Activated CD4-positive, alpha-beta T cell treated with anti-CD3 and anti-CD28 coated beads, Interleukin-2, amount 10 ng/mL, durations not matched to agents 24 days and 14 days (primary cell): ENCODE measurements at places on chromosomes 12 and 14. TPM values are rescaled to one million over a fixed set of nuclear protein-coding genes. Genes with fewer than 3 reads are reported as not detected.

DDX51 gene
- 51.7 and 55.5 TPM in 2 replicates for total RNA-seq

SRRM4 gene
- total RNA-seq, result not detected in 2 replicates

ETFBKMT gene
- 0.52 and 0.84 TPM in 2 replicates for total RNA-seq

OR6C74 gene
- total RNA-seq, result not detected in 2 replicates

ERBB3 gene
- total RNA-seq, result 0.14 and 0.57 TPM in 2 replicates

SPX gene
- 0.59 and 1.0 TPM in 2 replicates for total RNA-seq

DNA sequence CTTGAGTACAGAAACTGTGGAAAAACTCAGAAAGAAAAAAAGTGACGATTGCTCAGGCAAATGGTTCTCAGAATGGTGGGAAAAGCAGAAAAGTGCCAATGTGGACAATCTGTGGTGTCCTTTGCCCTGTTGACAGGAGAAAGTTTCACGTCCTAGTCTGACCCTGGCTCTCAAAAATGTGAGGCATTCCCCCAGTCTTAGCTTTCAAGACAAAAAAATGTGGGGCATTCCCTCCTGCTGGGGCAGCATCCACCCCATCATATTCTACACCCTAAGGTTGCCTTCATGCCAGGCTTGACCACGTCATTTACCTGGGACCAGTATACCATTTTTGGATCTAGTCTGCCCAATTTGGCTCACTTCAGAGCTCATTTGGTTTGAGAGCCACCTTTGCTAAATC, 20.7 kb upstream of the ANAPC7 start:
- H3K4me3 ChIP-seq, result no peak overlapping the region
- no peaks in the 10 kb centered on the region for H3K36me3 ChIP-seq
- no peaks in the 10 kb centered on the region for H3K4me1 ChIP-seq
- DNase-seq, result no peak
- H3K27me3 ChIP-seq, result peaks cover 29% of the 10 kb centered on the region

DNA sequence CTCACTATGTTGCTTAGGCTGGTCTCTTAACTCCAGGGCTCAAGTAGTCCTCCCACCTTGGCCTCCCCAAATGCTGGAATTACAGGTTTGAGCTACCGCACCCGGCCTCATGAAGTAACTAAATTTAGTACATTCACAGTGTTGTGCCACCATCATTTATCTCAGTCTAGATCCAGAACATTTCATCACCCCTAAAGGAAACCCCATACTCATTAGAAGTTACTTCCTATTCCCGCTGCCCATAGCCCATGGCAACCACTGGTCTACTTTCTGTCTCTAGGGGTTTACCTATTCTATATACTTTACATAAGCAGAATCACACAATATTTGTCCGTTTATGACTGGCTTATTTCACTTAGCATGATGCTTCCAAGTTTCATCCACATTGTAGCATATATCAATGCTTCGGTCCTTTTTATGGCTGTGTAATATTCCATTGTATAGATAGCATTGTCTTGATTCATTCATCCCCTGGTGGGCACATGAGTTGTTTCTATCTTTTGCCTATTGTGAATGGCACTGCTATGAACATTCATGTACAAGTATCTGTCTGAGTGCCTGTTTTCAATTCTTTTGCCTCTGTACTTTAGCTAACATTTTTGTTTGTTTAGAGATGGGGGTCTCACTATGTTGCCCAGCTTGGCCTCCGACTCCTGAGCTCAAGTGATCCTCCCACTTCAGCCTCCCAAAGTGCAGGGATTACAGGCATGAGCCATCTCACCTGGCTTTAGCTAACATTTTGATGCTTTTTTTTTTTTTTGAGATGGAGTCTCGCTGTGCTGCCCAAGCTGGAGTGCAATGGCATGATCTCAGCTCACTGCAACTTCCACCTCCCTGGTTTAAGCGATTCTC, 10.2 kb upstream of the SH2B3 start:
- peaks cover 29% of the 10 kb centered on the region for H3K4me1 ChIP-seq
- H3K27ac ChIP-seq, result no peak overlapping the region
- DNase-seq, result no peak
- H3K27me3 ChIP-seq, result peaks cover 4% of the 10 kb centered on the region
- no peak overlapping the region for H3K4me3 ChIP-seq

- H3K4me1 ChIP-seq, result peaks cover 10% of the 10 kb centered on the region
- no peak for DNase-seq
- peaks cover 17% of the 10 kb centered on the region for H3K36me3 ChIP-seq
- no peak overlapping the region for H3K27ac ChIP-seq
Observed at GRCh38 chr12:54182981-54183380, 5.8 kb downstream of the SMUG1 start.

DNA sequence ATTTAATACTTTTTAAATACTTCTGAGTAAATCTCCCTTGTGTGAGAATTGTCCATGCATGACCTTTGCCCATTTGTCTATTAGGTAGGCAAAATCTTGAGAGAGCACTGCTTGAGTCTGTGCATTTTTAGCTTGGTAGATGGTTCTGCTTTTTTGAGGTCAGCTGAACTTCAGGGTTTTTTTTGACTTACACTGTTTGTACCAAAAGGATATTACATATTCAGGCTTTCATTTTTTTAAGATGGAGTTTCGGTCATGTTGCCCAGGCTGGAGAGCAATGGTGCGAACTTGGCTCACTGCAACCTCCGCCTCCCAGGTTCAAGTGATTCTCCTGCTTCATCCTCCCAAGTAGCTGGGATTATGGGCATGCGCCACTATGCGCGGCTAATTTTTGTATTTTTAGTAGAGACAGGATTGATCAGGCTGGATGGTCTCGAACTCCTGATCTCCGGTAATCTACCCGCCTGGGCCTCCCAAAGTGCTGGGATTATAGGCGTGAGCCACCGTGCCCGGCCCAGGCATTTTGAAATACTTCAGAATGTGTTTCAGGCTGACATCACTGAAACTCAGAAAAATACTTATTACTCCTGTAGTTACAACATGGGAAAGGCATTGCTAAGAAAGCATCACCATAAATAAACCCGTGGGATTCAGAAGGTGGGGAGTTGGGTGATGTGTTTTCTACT, 11.1 kb downstream of the RASSF3 start:
- no peak overlapping the region for H3K4me3 ChIP-seq
- H3K27me3 ChIP-seq, result no peaks in the 10 kb centered on the region
- H3K36me3 ChIP-seq, result peaks cover 21% of the 10 kb centered on the region
- no peak overlapping the region for H3K27ac ChIP-seq
- H3K4me1 ChIP-seq, result peaks cover 37% of the 10 kb centered on the region
- no peak for DNase-seq

GRCh38 chr12:52231305-52232202, 1.5 kb upstream of the KRT7 start:
- peaks cover 4% of the 10 kb centered on the region for H3K4me1 ChIP-seq
- no peaks in the 10 kb centered on the region for H3K36me3 ChIP-seq
- peaks cover 69% of the 10 kb centered on the region for H3K27me3 ChIP-seq
- no peak overlapping the region for H3K27ac ChIP-seq

DNA sequence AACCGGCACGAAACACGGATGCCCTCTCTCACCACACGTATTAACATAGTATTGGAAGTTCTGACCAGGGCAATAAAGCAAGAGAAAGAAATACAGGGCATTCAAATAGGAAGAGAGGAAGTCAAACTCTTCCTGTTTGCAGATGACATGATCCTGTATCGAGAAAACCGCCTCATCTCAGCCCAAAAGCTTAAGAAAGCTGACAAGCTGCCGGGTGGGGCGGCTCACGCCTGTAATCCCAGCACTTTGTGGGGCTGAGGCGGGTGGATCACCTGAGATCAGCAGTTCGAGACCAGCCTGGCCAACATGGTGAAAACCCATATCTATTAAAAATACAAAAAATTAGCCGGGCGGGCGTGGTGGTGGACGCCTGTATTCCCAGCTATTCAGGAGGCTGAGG, 17.7 kb downstream of the OR6S1 start:
- H3K36me3 ChIP-seq, result peaks cover 3% of the 10 kb centered on the region
- H3K4me3 ChIP-seq, result peak overlapping the region; percentile 80
- H3K4me1 ChIP-seq, result peaks cover 48% of the 10 kb centered on the region
- no peak overlapping the region for H3K27ac ChIP-seq

DNA sequence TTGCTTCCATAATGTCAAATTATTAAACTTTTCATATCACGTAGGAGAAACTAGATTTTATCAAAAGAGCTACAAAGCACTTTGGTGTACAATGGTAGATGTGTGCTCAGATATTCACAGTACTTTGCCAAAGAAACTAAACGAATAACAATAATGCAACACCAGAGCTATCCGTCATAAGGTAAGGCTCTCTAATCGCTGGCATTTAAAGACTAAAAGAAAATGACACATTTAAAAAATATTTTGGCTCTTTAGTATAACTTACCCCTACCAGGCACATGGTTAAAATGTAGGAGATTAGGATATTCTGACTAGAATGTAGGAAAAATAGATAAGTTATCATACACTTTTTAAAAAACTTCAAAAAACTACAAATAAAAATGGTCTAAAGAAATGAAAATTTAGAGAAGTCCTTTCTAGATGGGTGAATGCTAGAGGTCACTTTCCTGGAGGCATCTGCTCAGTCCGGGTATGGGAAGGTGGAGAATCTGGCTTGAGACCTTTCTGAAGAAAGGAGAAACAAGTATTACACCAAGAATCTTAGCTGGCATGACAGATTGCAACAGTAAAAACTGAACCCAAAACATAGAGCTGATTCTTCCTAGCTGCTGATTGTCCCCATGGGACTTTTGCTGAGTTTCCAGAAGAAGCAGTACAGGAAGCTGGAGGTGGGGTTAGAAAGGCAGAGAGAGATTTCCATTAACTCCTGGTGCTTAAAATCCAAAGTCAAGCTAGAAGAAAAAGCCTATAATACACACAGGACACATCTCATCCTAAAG, 67.9 kb downstream of the FAR2 start:
- H3K27ac ChIP-seq, result no peak overlapping the region
- no peak for DNase-seq
- H3K27me3 ChIP-seq, result peaks cover 5% of the 10 kb centered on the region
- no peak overlapping the region for H3K4me3 ChIP-seq
- H3K4me1 ChIP-seq, result no peaks in the 10 kb centered on the region

DNA sequence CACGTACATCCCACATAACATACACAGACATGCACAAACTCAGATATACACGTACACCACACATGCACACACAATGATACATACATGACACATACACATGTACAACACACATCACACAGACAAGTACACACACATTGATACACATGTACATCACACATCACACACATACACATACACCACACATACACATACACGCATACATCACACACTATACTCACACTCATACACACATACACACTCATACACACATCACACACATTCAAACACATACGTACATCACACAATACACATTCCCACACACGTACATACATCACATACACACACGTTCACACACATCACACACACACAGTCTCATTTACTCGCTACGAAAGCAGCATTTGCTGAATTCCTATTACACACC, 4.5 kb downstream of the ZNF605 start:
- peaks cover 18% of the 10 kb centered on the region for H3K4me1 ChIP-seq
- H3K27ac ChIP-seq, result no peak overlapping the region
- H3K4me3 ChIP-seq, result no peak overlapping the region
- no peak for DNase-seq

DNA sequence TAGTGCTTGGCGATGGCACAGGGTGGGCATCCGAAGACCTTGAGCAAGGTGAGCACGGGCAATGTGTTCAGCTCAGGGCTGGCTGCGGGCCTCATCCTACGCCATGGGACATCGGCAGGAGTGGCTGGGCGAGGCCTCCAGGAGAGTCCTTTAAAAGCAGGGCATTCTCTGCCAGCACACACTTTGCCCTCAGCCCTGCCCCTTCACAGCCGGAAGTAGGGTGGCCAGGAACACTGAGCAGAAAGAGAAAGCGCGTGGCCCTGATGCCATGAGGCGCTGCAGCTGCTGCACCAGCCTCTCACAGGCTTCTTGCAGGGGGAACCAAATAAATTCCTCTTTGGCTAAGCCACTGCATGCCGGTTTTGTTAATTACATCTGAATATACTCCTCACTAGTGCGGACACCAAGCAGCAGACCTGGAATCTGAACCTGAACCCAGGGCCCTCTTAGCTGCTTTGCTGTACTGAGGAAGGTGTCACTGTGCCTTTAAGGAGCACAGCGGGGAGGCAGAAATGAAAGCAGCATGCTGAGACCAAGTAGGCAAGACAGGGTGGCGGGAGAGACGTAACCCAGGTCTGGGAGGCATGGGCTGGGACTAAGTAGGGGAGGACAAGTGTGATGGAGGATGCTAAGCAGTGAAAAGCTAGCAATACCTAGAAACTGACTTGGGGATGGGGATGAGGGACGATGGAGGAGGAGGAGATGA, 155.2 kb downstream of the TTC7B start:
- H3K27me3 ChIP-seq, result peaks cover 7% of the 10 kb centered on the region
- H3K36me3 ChIP-seq, result no peaks in the 10 kb centered on the region
- peaks cover 14% of the 10 kb centered on the region for H3K4me1 ChIP-seq
- DNase-seq, result no peak
- H3K4me3 ChIP-seq, result no peak overlapping the region

GRCh38 chr12:1226951-1227350, 235.9 kb downstream of the ERC1 start:
- no peak overlapping the region for H3K4me3 ChIP-seq
- no peak for DNase-seq

DNA sequence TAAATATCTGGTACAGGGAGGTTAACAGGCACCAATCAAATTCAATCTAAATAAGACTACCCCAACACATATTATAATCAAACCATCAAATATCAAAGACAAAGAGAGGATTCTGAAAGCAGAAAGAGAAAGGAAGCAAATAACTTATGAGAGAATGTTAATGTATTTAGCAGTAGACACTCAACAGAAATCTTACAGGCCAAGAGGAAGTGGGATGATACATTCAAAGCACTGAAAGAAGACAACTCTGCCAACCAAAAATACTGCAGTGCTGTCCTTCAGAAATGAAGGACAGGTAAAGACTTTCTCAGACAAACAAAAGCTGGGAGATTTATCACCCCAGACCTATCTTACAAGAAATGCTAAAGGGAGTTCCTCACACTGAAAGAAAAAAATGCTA, 95.9 kb upstream of the PTHLH start:
- H3K4me1 ChIP-seq, result peaks cover 7% of the 10 kb centered on the region
- DNase-seq, result no peak
- H3K27ac ChIP-seq, result no peak overlapping the region
- H3K4me3 ChIP-seq, result no peak overlapping the region
- no peaks in the 10 kb centered on the region for H3K36me3 ChIP-seq

- H3K36me3 ChIP-seq, result peaks cover 32% of the 10 kb centered on the region
- DNase-seq, result peak; percentile 82
- H3K27me3 ChIP-seq, result peaks cover 10% of the 10 kb centered on the region
- H3K27ac ChIP-seq, result peak overlapping the region; percentile 94
- peak overlapping the region; percentile 66 for H3K4me3 ChIP-seq
Observed at GRCh38 chr12:52251367-52252051, 18.5 kb downstream of the KRT7 start.
